ENCODE measurements at places on chromosomes 2 and 18.

DNA sequence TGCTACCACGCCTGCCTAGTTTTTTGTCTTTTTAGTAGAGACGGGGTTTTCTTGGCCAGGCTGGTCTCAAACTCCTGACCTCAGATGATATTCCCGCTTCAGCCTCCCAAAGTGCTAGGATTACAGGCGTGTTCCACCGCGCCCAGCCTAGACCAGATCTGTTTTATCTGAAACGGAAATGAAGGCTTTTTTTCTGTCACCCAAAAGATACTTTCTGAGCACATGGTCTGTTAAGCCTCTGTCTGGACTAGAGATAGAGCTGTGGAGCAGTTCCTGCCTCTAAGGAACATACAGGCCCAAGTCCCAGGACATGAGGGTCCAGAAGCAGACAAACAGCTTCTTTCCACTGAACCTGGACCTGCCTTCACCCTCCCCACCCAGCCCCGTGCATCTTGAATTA, 43.6 kb upstream of the PTMA start:
- no peak for DNase-seq

- DNase-seq: no peak
Observed at GRCh38 chr18:77622009-77622692, 372.5 kb downstream of the GALR1 start.

DNA sequence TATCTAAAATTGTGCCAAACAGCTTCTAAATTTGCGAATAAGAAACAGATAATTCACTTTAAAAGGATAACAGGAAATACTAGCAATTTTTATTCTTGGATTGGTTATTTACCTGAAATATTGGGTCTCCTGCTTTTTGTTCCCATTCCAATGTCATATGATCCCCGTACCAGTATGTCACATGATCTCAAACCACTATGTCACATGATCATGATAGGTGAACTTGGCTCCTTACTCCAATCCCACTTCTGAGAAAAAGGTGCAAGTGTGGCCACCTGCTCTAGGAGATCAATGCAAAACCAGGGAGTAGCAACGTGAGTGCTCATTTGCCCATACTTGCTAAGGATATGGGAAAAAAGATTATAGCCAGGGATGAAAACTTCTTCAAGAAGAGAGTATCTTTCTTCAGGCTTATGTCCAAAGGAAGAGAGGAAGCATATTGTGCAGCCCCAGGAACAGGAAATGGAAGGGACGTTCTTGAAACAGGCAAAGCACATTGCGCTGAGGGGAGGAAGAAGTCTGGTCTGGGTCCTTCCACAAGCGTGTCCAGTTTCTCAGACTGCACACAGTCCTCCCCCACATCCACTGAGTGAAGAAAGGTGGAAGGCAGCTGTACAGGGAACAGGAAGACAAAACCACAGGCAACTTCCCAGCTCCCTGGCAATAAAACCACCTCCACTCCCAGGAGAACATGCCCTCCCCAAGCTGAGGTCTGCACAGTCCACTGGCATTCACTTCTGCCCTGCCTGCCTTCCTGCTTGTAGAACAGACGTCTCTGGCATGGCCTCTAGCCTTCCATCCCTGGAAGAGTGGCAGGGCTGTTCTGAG, at the start of gene LYG2:
LYG2 (minus strand) TSS at position 176 of the 828 bp plus-strand sequence. CDS start 1,406 bp downstream, outside the sequence.
- no peak for DNase-seq

GRCh38 chr2:162009543-162009942, 64.5 kb downstream of the DPP4 start:
- no peak for DNase-seq

DNA sequence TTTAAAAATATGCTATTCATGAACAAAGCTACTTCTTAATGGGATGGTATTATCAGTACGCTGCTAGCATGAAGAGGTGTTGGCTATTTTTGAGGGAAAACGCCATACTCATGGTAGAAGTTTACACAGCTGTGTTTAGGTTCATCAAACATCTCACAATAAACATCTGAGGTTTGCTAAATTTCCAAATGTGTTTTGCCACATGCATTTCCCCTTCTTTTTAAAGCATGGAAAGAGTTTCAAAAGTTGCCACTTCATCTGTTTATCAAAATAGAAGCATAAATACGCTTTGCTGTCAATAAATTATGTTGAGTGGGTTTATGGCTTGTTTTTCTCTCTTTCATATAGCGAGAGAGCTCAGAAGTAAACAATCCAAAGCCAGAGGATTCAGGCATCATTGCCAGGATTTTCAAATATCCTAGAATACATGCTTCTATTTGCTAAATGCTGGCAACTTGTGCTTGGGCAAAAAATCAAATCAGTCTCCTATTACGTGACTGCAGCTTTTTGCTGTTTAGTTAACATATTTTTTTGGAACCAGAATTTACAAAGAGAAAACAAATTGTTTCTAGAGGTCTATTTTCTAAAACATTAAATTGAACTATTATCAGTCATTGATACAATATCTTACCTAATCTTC, 1919.9 kb upstream of the LRRTM1 start:
- peak; percentile 30 for DNase-seq

- no peak for DNase-seq
Observed at GRCh38 chr18:58788971-58789875, 75.5 kb upstream of the ZNF532 start.

DNA sequence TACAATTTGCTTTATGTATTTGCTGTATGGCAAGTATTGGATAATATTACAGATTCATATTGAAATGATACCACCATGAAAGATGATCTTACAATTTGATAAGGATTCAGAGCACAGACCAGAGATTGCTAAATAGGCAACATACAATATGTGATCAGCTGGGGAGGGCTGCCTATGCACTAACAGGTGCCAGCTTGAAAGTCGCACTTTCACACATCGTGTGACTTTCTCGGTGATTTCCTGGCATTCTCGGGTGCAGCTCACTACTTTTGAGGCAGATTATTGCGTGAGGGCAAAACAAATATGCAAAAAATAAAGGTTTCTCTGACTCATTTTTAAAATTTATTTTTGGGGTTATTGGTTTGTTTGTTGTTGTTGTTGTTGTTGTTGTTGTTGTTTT, 36.0 kb downstream of the RBMS1 start:
- DNase-seq: no peak

GRCh38 chr2:234674781-234675201, 177.9 kb upstream of the ARL4C start:
- no peak for DNase-seq

DNA sequence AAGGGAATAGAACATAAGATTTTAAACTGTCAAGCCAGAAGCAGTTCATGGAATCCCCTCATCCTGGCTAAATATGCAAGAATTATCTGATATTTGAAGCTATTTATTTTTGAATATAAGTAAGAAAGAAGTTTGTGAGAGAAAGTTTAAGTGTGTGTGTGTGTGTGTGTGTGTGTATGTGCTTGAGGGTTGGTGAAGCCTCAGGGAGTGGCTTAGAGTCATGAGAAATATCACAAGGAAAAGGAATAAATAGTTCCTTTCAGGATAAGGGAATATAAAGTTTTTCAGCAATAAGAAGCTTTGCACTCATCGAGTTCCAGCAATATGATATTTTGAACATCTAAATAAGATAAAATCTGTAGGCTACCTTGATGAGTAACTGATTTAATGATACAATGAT, 359.6 kb downstream of the MEIS1 start:
- DNase-seq: no peak

- DNase-seq: no peak
Observed at GRCh38 chr2:174326161-174327020, 8.4 kb upstream of the SP9 start.

- peak; percentile 42 for DNase-seq
Observed at GRCh38 chr2:55418512-55419232, 984 bp downstream of the CCDC88A start.

DNA sequence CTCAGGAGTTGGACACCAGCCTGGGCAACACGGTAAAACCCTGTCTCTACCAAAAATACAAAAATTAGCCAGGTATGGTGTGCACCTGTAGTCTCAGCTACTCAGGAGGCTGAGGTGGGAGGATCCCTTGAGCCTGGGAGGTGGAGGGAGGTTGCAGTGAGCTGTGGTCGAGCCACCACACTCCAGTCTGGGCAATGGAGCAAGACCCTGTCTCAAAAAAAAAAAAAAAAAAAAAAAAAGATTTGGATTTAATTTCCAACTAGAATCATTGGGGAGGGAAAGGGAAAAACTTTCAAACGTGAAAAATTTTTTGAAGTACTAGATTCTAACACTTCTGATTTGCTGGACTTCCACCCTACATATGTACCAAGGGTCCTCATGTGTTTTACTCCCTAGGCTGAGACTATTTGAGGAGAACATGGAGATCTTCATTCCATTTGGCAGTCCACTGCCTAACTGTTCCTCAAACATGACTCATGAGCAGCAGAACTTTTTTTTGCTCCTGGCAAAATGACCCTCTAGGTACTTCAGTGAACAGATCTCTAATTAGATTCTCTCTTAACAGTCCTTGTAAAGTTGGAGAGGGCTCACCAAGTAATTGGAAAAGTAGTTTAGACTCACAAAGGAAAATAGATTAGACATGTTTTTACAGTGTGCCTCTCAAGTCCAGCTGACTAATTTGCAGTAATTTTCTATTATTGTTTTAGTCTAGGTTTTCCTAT, 267.6 kb downstream of the METTL4 start:
- DNase-seq: no peak

DNA sequence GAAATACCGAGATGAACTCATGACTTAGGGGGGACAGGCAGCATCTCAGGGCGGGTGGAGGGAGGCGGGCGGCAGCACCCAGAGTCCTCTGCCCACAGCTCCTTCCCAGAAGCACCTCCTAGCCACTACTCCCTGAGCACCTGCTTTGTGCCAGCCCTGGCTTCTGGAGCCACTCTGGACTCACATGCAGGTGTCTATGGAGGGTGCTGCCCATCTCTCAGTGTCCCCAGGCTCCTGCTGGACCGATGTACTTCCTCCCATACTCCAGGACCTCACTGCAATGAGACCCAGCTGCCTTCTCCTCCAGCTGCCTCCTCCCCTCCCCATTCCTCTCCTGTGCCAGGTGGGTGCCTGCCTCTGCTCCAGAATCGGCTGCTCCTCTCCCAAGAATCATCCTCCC, 22.1 kb upstream of the OTOS start:
- no peak for DNase-seq

DNA sequence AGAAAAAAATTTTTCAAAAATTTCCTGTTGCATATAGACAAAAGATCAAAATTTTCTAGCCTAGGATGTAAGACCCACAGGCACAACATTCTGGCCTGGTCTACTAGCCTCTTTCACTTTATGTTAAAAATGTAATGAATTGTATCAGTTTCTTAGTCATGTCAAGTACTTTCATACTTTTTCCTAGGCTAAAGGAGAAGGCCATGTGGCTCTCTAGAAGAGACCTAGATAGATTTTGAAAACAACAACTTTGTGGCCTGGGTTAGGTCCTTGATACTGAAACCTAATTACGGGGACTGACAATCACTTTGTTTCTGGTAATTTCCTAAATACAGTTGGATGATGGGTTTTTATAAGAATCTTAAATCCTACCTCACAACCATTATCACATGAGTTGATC, 74.8 kb upstream of the FSIP2 start:
- no peak for DNase-seq

- no peak for DNase-seq
Observed at GRCh38 chr18:24075767-24076597, 61.4 kb downstream of the TTC39C start.

- DNase-seq: no peak
Observed at GRCh38 chr2:190864375-190864774, 16.2 kb upstream of the GLS start.

- no peak for DNase-seq
Observed at GRCh38 chr2:127101756-127102477, 5.0 kb downstream of the BIN1 start.

DNA sequence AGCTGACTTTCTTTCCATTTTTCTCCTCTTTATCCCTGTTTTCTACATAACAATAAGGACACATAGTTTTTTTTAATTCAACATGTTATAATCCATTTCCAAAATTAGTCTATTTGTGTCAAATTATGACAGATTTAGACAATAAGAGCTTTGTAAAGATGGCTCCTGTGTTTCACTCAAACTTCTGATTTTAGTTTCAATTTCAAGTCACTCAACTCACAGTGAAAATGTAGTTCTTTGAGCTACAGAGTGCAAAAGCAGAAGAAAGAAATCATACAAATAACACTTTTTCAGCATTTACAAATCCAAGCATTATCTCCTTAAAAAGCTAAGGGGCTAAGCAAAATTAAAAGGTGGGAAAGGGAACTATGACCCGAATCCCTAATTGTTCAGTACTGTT, 340.7 kb upstream of the TRIB2 start:
- no peak for DNase-seq

DNA sequence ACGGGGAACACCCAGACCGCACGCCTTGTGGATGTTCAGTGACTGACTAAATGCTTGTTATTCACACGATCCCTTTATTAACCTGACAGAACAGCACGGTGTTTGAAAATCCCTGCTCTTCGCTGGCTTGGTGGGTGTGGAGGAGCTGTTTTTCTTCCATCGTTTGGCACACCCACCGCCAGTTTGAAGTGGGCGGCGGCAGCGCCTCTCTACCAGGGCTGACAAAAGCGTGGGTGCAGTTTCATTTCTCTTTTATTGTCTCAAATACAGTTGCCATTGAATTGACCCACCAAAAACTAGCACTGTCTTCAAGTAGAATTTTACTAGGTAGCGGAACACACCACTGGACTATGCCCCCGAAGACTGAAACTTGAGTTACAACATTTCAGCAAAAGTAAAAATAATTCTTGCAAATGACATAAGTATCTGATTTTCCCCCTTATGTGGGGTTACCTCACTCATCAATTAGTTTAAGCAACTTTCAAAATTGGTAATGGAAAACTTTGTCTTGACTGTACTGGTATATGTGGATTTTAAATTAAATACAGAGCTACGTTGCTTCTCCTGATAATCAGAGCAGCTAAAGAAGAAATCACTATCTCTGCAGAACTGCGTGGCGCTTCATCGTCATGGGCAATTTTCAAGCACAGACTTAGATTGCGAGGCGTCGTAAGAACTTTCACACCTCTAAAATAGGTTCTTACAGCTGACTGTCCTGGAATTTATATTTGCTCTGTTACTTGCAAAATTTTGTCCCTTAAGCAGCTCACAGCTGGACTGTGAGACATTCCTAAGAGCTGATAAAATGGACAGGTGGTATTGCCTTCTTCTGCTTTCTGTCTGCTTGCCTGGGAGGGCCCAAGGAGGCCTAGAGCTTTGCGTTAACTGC, 60.9 kb downstream of the LDLRAD4 start:
- no peak for DNase-seq

DNA sequence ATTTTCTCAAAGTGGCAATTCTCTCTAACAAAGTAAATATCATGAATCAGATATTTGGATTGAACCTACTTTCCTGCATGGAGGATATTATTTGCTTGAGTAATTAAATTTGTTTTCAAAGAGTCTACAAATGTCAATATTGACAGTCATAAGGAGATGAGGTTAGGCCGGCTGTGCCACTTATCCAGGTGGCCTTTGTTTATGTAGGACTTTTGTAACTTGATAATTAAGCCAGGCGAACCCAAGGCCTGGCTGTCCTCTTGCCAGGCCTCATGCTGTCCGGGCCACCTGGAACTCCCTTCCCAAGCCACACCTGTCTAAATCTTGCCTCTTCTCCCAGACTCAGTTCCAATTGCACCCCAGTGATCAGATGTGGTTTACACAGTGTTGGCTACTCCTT, 255.2 kb downstream of the ACKR3 start:
- peak; percentile 83 for DNase-seq
